Fibroblast of skin of scalp (primary cell): ENCODE measurements at places on chromosomes 2 and 18.

- DNase-seq, result peak; percentile 36
These were observed 7.5 kb upstream of the BCL11A start for GRCh38 chr2:60560734-60561644.

DNA sequence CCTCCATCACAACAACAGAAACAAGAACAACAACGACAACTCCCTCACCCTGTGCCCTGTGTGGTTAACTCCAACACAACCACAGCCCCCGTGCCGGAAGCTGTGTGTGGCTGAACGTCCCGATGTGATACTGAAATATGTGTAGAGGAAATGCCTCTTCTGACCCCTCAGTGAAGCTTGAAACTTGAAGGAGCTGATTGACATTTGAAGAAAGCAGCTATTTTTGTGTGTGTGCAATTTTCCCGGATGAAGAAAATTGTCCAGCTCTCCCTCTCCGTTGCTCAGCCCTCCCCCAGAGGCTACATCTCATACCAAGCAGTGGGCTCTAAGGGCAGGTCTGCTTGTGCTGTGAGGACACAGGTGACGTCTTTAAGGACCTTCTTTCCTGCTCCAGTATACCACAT is 173.8 kb downstream of the ICOS start:
- DNase-seq, result peak; percentile 49

- DNase-seq, result no peak
These were observed 722.7 kb downstream of the EPHA4 start for GRCh38 chr2:220849433-220849832.

- DNase-seq, result no peak
These were observed 463.3 kb downstream of the STK39 start for GRCh38 chr2:167784084-167784425.

- no peak for DNase-seq
These were observed 13.4 kb upstream of the CLASP1 start for GRCh38 chr2:121662656-121663055.

DNA sequence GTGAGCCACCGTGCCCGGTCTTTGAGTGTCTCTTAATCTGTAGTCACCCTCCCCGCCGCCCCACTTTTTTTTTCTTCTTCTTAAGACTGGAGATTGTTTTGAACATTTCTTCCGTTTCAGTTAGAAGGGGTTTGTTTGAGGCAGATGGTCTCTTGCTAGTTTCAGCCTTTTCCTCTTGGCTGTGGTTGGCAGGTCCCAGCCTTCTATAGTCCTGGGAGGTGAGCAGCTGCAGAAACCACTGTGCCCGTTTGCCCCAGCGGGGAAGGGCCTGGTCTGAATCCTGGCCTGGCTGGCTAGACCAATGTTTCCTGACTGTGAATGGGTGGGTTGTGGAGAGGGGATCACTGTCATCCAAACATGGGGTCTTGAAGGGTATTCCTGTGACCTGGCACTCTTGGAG is 30.1 kb upstream of the MCFD2 start:
- DNase-seq, result no peak

GRCh38 chr2:105537466-105537865 is 138.6 kb upstream of the FHL2 start:
- no peak for DNase-seq

DNA sequence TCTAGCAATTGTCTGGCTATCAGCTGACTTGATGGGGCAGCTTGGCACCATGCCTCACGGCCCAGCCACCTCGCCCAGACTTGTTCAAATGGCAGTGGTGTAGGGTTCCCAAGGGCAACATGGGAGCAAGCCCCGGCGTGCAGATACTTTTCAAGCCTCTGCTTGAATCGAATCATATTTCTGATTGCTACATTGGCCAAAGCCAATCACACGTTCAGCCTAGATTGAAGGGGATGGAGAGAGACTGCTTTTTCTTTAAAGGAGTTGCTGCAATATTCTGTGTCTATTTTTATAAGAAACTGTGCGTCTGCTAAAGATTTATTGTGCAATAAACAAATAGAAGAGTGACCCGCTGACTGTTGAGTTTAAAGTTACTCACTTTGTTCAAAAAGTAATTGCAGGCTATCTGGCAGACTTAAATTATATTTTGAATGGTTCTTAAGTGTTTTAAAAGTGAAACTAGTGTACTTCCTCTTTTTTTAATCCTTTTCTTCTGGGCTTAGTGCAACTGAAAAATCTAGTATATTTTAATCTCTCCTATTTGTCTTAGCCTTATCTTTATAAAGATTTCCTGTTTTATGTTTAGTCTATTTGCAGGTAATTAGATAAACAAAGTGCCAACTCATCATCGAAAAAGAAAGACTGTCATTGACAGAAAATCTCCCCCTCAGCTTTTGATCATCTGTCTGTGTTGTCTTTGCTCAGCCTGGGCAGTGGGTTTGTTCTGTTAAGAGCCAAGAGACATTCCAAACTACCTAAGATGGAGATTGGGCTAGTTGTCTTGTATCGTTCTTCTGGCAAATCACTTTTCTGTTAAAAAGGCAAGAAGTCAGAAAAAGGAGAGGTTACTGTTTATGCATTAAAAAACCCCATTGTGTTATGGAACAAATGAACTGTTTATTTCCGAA is 156.1 kb downstream of the TPGS2 start:
- DNase-seq, result peak; percentile 12

- DNase-seq, result peak; percentile 35
These were observed 78.3 kb downstream of the HDAC4 start for GRCh38 chr2:239322416-239323086.

GRCh38 chr2:230735884-230736283 is 23.2 kb downstream of the CAB39 start:
- DNase-seq, result no peak

- no peak for DNase-seq
These were observed 77.8 kb downstream of the RDH14 start for GRCh38 chr2:18482666-18483065.

GRCh38 chr2:20198796-20199632 is 25.9 kb downstream of the SDC1 start:
- no peak for DNase-seq

DNA sequence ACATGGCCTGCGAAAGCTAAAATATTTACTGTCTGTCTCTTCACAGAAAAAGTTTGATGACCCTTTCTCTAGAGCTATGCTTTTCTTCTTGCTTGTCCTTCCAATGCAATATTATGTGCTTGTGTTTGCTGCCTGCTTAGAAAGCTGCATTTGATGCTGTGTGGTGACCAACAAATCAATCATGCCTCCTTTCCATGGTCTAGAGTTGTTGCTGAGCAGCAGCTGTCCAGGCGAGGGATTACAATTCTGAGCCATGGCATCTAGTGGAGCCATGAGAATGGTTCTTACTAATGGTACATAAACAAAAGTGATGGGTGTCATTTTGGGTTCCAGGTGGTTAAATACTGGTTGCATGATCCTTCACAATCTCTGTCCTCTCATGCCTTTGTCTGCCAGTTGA is 1142.1 kb downstream of the DPP10 start:
- DNase-seq, result no peak

DNA sequence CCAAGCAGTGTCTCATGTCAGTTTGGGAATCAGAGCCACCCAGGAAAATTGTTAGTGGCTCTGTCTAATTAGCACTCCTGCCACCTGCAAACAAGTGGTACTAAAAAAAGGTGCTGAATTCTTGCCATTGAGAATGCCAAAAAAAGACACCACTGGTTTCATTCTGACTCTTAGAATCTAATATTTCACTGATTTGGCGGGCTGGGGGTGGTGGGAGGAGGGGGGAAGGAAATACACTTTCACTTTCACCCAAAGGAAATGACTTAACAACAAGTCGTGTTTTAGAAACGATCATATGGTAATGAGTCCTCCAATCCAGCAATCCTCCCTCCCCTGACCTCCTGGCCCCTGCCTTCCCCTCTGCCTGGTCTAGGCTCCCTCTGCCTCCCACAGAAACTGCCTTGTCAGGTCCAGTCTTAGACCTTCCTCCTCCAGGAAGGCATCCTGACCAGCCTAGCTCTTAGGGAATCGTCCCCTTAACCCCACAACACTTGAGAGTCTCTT is 4.4 kb upstream of the KLHL29 start:
- DNase-seq, result no peak

DNA sequence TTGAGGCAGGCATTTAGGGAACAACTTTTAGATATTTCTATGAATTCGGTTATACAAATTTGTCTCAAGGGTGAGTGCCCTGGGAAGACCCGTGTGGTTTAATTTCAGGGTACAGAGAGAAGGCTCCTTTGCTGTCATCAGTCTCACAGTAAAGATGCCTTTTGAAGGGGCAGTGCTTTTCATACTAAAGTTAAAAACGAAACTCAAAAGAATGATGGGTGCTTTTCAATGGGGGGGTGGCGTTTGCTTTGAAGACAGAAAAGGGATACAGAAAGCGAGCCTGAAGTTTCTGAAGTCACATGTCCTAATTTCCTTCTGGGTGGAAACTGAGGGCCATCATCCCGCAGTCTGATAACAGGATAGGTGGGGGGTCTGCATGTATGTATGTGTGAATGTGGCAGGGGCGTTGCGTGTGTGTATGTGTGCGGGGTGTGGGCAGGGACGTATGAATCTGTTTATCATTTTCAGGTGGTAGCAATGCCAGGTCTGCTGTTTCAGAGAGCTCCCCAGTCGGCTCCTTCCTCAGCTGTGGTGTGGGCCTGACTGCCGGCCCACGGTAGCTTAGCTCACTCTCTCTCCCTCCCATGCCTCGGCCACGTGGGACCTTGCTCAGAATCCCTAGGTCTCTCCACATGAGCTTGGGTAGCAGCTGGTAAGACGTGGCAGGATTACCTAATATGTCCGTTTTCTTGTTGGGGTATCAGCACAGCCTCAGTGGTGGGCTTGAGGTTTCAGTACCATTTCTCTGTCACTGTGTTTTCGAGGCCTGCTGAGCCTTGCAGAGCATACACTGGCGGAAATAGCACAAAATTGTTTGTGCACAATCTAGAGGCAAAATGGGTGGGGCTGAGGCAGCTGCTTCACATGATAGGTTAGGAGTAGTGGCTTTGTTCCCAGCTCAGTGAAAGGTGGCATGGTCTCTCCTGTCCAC is 32.7 kb downstream of the ARHGAP25 start:
- DNase-seq, result no peak
